GM10248 (cell line): ENCODE measurements at places on chromosomes 16 and 17.

GRCh38 chr17:56995766-56996165, 17.8 kb downstream of the SCPEP1 start:
- no peak for DNase-seq

DNA sequence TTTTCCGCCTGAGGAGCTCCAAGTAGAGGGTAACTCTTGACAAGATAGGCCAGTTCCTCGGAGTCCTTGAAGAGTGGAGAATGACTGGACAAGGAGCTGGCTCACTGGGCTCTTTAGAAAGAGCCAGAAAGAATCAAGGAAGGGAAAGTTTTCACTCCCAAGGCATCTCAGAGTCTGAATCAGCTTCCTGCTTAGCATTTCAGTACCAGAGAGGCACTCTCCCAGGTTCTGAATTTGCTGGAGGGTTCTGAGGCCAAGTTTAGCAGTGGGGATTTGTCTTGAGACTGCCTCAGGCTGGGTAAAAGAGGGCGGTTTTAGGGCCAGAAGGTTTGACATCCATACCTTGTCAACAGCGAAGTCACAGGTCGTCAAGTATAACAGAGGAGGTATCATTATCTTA, 25.5 kb downstream of the GP2 start:
- no peak for DNase-seq

- no peak for DNase-seq
Measured at GRCh38 chr17:70271200-70271599, 101.9 kb downstream of the KCNJ2 start.

DNA sequence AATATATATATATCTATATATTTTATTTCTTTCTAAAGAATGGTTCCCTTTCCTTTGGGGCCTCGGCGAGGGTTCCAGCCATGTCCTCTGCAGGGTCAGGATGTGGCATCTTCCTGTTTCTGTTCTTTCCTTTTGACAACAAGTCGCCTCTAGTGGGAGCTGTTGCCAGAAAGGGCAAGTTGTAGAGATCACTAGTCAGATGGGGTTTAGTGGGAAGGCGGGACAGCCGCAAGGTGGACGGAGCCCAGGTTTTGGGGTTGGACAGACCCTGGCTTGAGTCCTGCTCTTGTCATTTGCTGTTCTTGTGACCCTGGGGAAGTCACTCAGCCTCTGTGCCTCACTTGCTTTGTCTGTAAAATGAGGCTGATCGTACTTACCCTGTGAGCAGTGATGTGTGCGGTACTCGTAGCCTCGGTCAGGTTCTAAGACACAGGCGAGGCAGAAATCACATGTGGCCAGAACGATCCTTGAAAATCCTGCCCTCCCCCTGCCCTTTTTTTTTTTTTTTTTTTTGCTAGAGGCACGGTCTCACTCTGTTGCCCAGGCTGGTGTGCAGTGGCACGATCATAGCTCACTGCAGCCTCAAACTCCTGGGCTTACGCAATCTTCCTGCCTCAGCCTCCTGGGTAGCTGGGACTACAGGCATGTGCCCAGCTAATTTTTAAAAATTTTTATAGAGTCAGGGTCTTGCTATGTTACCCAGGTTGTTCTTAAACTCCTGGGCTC, 80.1 kb downstream of the ABCC6 start:
- no peak for DNase-seq

GRCh38 chr16:27318392-27319256, 4.8 kb downstream of the IL4R start:
- peak; percentile 62 for DNase-seq

GRCh38 chr16:90023078-90023447, 3.8 kb upstream of the DBNDD1 start:
- no peak for DNase-seq

DNA sequence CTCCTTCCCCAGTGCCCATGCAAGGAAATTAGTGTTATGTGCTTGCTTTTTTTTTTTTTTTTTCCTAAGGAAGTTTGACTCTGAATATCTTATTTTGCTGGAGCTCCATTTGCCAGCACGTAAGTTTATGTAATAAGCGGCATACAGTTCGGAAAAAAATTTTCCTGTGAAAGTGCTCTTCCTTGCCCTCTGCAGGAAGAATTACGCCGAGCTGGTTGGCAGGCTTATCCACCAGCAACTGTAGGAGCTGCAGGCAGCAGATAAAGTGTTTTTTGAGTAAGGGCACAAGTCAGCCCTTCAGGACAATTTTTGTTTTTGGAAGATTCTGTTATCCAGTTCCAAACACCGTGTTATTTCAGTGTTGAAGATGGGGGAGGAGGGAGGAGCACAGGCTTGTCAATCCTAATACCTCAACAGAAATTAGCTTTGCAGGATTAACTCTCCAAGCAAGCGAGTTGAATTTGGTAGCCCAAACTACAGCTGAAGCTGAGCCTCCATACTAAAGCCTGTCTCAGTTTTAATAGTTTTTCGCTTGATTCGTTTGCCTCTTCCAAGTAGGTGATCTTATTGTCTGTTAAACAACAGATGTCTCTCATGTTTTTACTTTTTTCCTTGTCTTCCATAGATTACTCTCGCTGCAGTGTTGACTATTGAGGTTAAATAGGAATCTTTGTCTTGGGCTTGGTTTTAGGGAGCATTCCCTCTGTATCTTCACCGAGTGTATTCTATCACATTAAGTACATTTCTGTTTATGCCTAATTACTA, 1.1 kb downstream of the SPECC1 start:
- no peak for DNase-seq

DNA sequence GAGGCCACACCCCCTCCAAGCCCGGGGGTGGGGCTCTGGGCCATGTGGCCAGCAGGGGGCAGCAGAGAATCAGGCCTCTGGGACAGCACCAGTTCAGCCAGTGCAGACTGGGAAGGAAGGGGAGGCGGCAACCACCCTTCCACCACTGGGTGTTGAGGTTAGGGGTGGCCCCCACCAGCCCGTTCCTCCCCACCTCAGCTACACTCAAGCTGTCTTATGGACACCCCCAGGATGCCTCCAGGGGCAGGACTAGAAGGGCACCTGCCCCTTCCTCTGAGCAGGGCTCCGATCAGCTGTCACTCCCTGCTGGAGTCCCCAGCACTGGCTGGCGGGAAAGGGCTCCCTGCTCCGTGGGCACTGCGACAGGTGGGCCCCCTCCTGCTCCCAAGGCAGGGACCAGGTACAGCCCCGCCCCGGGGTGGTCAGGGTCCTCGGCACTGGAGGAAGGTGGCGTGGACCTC, 21.8 kb downstream of the KATNB1 start:
- peak; percentile 95 for DNase-seq

GRCh38 chr17:80899402-80900268, 92.0 kb upstream of the CHMP6 start:
- DNase-seq, result peak; percentile 60

DNA sequence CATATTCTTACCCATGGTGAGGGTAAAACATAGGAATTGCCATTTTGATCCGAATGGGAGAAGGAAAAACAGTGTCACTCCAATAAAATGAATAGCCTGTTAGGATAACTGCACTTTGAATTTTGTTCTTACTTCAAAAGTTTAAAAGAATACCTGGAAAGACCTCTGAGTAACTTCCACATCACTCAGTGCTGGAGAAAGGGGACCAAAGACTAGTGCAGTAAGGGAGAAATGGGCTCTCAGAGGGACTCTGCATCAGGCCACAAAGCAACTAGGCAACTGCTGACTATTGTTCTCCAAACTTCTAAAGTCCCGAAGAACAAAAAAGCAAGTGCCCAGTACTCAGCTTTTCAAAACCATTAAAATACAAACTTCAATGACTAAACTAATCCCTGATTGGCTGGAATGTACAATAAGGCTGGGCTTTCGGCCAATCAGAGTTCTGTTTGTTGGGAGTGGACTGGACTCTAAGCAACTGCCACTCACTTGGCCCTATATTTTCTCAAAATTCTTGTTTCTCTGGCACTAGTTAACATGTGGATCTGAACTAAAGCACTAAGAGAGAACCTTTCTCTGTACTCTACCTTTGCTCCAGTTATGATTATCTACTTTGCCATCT, 6.2 kb downstream of the DNAJC7 start:
- DNase-seq, result no peak
